Astrocyte (in vitro differentiated cells and primary cell): ENCODE measurements at places on chromosomes 12 and 14. TPM values are rescaled to one million over a fixed set of nuclear protein-coding genes. Genes with fewer than 3 reads are reported as not detected.

DNA sequence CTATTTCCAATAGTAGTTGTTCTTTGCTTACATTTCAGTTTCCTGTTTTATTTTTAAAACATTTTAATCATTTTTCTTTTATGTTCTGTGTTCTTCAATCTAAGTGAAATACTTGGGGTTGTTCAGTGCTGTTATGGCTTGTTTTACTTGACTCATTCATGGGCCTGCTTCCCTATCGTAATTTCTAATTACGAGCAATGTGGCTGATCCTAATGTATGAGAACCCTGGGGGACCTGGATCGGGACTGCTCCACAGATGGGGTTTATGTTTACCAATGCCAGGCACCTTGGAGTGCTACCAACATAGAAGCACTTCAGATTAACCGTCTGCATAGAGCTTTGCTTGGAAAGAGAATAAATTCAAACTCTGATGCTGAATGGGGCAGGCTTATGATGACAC lies 29.8 kb downstream of the TECPR2 start:
- DNase-seq = no peak
- H3K27ac ChIP-seq = no peak overlapping the region
- no peak overlapping the region for H3K4me3 ChIP-seq
- H3K27me3 ChIP-seq = no peaks in the 10 kb centered on the region
- peaks cover 7% of the 10 kb centered on the region for H3K4me1 ChIP-seq

- no peak overlapping the region for H3K4me3 ChIP-seq
- H3K36me3 ChIP-seq = no peaks in the 10 kb centered on the region
- no peak overlapping the region for H3K27ac ChIP-seq
- H3K27me3 ChIP-seq = no peaks in the 10 kb centered on the region
- peak; percentile 4 for DNase-seq
These were observed 760.3 kb downstream of the NOVA1 start for GRCh38 chr14:25837551-25837965.

DNA sequence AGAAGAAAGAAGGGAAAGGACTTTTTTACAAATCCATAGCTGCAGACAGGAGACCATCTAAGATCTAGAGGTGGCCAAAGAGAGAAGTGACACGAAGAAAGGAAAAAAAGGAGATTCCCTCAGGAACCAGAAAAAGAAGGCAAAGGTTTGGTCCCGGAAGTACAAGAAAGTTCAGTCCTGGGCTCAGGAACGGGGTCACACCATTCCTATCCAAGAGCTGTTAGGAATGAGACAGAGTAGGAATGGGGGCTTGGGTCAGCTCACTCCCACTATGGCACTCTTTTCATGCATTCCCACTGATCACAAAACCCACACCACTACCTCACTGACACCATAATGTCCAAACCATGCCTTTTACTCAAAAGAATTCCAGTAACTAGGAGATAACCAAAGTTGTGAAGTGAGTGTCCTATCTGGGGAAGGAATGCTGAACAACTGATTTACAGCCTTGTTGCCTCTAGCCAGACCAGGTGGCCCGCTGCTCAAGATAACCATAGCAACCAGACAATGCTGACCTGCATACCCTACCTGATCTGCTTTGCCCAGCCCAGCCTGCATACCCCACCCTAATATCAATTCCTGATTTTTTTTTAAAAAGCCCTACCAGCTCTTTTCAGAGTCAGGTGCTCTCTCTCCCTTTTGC lies 8.4 kb downstream of the PPP2R3C start:
- H3K4me1 ChIP-seq = no peaks in the 10 kb centered on the region
- no peak overlapping the region for H3K27ac ChIP-seq
- no peak for DNase-seq
- no peaks in the 10 kb centered on the region for H3K27me3 ChIP-seq

DNA sequence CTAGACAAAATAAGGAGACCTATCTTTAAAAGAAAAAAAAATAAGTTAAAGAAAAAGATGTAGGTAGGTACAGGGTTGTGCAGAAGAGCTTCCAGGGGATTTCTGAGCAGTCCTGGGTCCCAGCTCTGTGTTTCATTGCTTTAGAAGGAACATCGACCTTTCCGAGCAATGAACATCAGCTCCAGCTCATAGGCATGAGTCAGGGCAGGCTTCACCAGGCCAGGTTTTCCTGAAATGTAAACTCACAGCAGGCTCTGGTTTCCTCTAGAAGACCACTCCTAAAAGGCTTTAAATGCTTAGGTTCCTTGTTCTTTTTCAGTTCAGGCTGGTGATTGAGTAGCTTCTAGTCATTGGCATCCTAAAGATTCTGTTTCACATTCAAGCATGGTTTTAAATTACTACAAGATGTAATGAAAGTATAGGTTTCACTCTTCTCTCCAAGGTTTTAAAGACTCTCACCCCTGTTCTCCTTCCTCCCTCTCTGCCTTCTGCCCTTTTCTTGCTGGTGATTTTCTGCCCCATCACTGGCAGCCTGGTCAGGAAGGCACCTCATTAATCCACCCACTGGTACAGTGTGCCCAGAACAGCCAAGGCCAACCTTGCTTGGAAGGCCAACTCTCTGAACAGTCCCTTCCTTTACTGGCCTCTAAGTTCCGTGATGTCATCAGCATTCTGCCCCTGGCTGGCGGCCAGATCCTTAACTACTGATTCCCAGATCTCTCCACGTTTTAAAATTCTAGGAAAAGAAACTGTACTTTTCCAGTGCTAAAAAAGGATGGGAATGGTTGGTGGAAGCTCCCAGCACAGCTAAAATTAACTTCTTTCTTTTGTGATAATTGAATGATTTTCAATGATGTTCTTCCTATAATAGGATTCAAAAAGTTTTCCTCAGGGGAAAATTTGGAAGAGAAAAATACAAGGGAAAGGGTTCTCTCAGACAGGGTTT lies 109.4 kb upstream of the HIF1A start:
- peak; percentile 75 for DNase-seq
- no peaks in the 10 kb centered on the region for H3K36me3 ChIP-seq
- peak overlapping the region; percentile 91 for H3K27ac ChIP-seq
- H3K4me1 ChIP-seq = peaks cover 40% of the 10 kb centered on the region

- DNase-seq = no peak
- no peaks in the 10 kb centered on the region for H3K36me3 ChIP-seq
- no peak overlapping the region for H3K27ac ChIP-seq
- H3K4me1 ChIP-seq = peaks cover 3% of the 10 kb centered on the region
- peaks cover 24% of the 10 kb centered on the region for H3K27me3 ChIP-seq
These were observed 892.1 kb downstream of the NRXN3 start for GRCh38 chr14:79062226-79062625.

GRCh38 chr12:115455268-115455681 lies 771.3 kb upstream of the TBX3 start:
- DNase-seq = no peak
- H3K27me3 ChIP-seq = peaks cover 2% of the 10 kb centered on the region
- no peak overlapping the region for H3K4me3 ChIP-seq
- no peak overlapping the region for H3K27ac ChIP-seq
- peaks cover 7% of the 10 kb centered on the region for H3K4me1 ChIP-seq
- H3K36me3 ChIP-seq = no peaks in the 10 kb centered on the region

- DNase-seq = peak; percentile 14
- H3K27ac ChIP-seq = no peak overlapping the region
- no peaks in the 10 kb centered on the region for H3K27me3 ChIP-seq
- H3K36me3 ChIP-seq = no peaks in the 10 kb centered on the region
These were observed 83.9 kb upstream of the OSBPL8 start for GRCh38 chr12:76643438-76643837.

- H3K36me3 ChIP-seq = no peaks in the 10 kb centered on the region
- no peak for DNase-seq
- no peak overlapping the region for H3K27ac ChIP-seq
These were observed 13.4 kb downstream of the GSG1 start for GRCh38 chr12:13090054-13090453.

DNA sequence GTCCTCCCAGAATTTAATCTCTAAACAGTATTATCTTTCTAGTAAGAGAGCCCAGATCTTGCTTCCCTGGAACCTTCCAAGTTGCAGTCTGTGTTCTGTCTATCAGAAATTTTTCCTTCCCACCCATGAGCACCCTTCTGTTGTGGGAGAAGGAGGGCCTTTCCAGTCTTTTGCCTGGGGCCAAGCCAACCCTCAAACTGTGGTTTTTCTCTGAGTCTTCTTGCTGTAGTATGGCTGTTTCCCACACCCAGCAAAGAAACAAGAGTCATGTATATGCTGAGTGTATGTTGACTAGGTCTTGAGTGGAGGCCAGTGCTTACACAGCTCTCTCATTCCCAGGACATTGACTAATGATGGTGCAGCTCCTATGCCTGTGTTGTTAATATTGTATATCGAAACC lies 104.5 kb downstream of the TGFB3 start:
- peak overlapping the region; percentile 73 for H3K27ac ChIP-seq
- DNase-seq = peak; percentile 99

DNA sequence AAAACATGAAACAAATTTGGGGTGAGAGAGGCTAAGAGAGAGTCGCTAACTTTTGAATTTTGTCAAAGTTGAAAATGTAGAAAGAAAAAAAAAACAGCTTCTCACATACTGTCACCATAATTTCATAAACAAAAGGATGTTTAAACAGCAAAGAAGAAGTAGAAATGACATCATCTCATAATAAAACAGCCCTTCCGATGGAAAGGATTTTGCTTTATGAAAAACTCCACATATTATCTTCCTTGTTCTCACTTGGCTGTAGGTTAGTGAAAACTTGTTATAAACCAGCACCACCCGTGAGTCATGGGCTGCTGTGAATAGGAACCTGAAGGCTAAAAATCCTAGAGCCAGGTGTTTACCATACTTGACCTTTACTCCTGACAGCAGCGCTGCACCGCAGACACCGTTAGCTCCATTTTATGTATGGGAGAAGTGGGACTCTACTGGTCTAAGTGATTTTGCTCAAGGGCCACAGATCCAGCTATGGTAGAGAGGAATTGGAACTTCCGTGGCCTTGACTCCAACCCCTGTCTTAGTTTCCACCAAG lies 63.0 kb upstream of the VRK1 start:
- H3K4me3 ChIP-seq = no peak overlapping the region
- H3K4me1 ChIP-seq = no peaks in the 10 kb centered on the region
- no peaks in the 10 kb centered on the region for H3K36me3 ChIP-seq
- DNase-seq = no peak

DNA sequence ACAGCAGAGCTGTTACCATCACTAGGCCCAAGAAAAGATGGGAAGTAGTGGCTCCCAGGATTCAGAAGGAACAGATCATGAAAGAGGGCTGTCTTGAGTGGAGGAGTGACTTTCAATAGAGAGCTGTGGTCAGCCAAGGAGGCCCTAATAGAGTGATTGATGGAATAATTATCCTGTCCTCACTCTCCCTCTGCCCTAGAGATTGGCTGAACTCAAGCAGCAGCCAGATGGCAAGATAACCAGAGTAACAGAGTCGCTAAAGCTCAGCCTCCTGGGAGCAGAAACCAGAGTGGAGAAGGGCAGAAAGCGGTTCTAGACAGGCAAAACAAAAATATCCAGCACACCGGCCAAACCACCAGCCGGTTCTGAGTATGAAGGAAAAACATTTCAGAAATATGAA lies 23.1 kb downstream of the GMFB start:
- DNase-seq = no peak
- no peak overlapping the region for H3K4me3 ChIP-seq
- H3K36me3 ChIP-seq = no peaks in the 10 kb centered on the region

DNA sequence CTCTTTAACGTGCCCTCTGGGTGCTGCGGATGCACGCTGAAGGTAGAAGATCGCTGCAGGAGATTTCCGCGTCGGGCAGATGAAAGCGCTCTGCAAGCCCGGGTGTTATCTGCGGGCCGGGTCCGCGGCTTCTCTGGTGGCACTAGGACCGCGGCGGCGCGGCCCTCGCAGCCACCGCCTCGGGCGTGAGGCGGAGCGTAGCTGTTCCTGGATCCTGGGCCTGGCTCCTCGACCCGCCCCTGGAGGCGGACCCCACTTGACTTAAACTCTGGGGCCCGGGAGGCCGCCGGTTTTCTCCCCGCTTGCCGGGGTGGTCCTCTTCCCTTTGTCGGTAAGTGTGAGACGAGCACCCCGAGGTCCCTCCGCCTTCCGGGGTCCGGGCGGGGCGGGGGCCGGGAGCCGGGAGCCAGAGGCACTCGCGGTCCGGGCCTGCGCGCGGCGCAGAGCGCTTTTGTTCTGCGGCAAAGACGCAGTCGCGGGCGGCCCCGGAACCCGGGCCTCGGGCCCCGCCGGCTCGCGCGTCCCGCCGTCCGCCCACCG lies at the start of gene RESF1:
Gene RESF1 (plus strand): TSS at position 255 of the 540 bp plus-strand sequence. CDS start 21,541 bp downstream, outside the sequence.
- peak; percentile 74 for DNase-seq
- H3K27ac ChIP-seq = peak within 1 kb of the TSS; percentile 62
- peaks cover 13% of the 10 kb centered on the region for H3K4me1 ChIP-seq
- H3K36me3 ChIP-seq = peaks cover 4% of the 10 kb centered on the region
- H3K27me3 ChIP-seq = no peaks in the 10 kb centered on the region
- H3K4me3 ChIP-seq = peak within 1 kb of the TSS; percentile 92

- DNase-seq = peak; percentile 1
- H3K27ac ChIP-seq = no peak overlapping the region
- H3K4me1 ChIP-seq = no peaks in the 10 kb centered on the region
- no peaks in the 10 kb centered on the region for H3K36me3 ChIP-seq
These were observed 91.8 kb downstream of the RGS6 start for GRCh38 chr14:72024043-72024407.

- H3K36me3 ChIP-seq = no peaks in the 10 kb centered on the region
- H3K27ac ChIP-seq = no peak overlapping the region
- H3K4me1 ChIP-seq = no peaks in the 10 kb centered on the region
- no peak overlapping the region for H3K4me3 ChIP-seq
- no peak for DNase-seq
These were observed 10.2 kb downstream of the FBXO34 start for GRCh38 chr14:55281316-55281839.

GRCh38 chr14:63833728-63834127 lies 19.1 kb upstream of the SYNE2 start:
- no peaks in the 10 kb centered on the region for H3K27me3 ChIP-seq
- H3K4me3 ChIP-seq = no peak overlapping the region
- no peaks in the 10 kb centered on the region for H3K4me1 ChIP-seq
- no peak for DNase-seq

DNA sequence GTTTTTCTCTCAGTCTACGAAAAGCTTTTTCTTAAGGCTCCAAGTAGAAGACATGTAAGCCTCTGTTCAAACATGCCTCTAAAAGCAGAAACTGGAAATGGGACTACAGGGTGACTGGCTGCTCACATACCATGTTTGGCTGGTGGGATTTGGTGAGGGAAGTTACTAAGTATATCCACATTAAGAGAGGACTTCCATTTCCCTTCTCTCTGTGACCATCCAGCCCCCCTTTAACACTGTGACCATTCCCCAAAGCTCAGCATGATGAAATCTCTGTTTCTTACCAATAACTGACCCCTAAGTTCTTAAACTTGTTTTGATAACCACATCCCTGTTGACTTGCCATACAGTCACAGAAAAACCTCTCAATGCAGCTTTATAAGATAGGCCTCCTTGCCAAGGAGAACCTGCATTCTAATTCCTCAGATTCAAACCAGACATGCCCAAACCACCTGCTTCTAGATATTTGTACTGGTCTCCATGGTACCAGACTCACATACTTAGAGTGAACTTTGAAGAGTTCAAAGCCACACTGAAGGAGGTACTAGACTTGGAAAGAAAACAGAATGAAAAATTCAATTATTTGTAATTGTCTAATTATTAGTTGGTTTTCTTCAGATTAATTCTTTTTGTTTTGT lies 102.2 kb downstream of the VEZT start:
- H3K27me3 ChIP-seq = no peaks in the 10 kb centered on the region
- no peak overlapping the region for H3K4me3 ChIP-seq
- H3K4me1 ChIP-seq = peaks cover 12% of the 10 kb centered on the region
- H3K36me3 ChIP-seq = no peaks in the 10 kb centered on the region

- no peaks in the 10 kb centered on the region for H3K27me3 ChIP-seq
- DNase-seq = no peak
- no peaks in the 10 kb centered on the region for H3K36me3 ChIP-seq
- no peak overlapping the region for H3K4me3 ChIP-seq
These were observed 211.4 kb downstream of the CCDC59 start for GRCh38 chr12:82146740-82147139.

The CD163L1 gene
- total RNA-seq = 1.3 and 1.6 TPM in 2 replicates

The HCAR3 gene
- total RNA-seq = not detected in 2 replicates

The CLEC6A gene
- not detected in 2 replicates for total RNA-seq

The GALNT9 gene
- 2.1 and 2.7 TPM in 2 replicates for total RNA-seq

The SCN8A gene
- 6.5 and 6.9 TPM in 2 replicates for total RNA-seq

The LRP10 gene
- 142 and 157 TPM in 2 replicates for total RNA-seq

The SLC6A13 gene
- total RNA-seq = 2.4 and 2.6 TPM in 2 replicates

The NTS gene
- 1.2 and 1.5 TPM in 2 replicates for total RNA-seq

The PYGL gene
- total RNA-seq = 97.6 and 104 TPM in 2 replicates

The GLIPR1L2 gene
- 0.14 and 0.25 TPM in 2 replicates for total RNA-seq
